ENCODE measurements at places on chromosomes 12 and 14. TPM values are rescaled to one million over a fixed set of nuclear protein-coding genes. Genes with fewer than 3 reads are reported as not detected.

DNA sequence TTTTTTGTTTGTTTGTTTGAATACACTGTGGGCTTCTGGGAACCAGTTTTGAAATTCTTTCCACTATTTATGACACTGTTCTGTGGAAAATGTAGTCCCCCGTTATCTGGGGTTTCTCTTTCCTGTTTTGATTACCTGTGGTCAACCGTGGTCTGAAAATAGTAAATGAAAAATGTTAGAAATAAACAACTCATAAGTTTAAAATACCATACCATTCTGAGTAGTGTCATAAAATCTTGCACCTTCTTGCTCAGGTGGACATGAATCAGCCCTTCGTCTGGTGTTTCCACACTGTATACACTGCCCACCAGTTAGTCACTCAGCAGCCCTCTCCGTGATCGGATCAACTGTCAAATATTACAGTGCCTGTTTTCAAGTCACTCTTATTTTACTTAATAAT lies 5.1 kb upstream of the PAPOLA start:
- DNase-seq: no peak

DNA sequence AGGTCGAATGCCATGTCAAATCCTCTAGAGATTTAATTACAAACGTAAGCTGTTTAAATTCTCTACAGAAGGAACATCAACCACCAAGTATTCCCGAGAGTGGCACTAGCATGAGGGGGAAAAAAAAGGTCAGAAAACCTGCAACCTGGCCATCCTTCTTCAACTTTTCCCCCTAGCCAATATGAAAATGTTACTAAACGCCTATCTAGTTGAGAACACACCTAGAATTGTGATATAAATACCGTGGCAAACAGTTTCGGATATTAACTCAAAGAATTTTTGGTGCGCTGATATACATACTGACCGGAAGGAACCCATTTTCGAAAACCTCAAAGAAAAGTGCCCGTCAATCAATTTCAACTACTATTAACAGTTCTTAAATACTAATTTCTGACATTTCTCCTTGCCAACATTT lies 1.8 kb downstream of the HNRNPC start:
- no peak for DNase-seq

DNA sequence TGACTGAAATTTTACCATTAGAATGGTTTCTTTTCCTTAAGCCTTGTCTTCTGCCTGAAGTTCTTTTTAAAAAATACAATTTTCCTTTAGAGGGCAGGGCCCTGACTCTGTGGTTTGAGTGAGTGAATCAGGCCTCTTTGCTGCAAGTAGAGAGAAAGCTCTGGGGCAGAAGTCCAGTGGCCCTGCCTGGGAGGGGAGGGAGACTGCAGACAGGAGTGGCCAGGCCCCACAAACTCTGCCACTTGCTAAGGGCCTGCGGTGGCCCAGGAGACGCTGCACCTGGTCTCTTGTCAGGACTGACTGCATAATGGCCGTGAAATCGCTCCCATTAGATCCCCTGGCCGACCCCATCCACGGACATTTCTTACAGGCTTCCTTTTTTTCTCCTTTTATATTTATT lies 25.5 kb downstream of the TSPAN11 start:
- DNase-seq: no peak

Gene SLC10A1
- not detected for total RNA-seq

Gene FITM1
- total RNA-seq: 1.0 TPM

Gene GALNT6
- 14.3 TPM for total RNA-seq

GRCh38 chr14:77290705-77291104 lies 19.7 kb upstream of the NGB start:
- no peak for DNase-seq

GRCh38 chr12:124277394-124278241 lies 17.3 kb upstream of the RFLNA start:
- no peak for DNase-seq

DNA sequence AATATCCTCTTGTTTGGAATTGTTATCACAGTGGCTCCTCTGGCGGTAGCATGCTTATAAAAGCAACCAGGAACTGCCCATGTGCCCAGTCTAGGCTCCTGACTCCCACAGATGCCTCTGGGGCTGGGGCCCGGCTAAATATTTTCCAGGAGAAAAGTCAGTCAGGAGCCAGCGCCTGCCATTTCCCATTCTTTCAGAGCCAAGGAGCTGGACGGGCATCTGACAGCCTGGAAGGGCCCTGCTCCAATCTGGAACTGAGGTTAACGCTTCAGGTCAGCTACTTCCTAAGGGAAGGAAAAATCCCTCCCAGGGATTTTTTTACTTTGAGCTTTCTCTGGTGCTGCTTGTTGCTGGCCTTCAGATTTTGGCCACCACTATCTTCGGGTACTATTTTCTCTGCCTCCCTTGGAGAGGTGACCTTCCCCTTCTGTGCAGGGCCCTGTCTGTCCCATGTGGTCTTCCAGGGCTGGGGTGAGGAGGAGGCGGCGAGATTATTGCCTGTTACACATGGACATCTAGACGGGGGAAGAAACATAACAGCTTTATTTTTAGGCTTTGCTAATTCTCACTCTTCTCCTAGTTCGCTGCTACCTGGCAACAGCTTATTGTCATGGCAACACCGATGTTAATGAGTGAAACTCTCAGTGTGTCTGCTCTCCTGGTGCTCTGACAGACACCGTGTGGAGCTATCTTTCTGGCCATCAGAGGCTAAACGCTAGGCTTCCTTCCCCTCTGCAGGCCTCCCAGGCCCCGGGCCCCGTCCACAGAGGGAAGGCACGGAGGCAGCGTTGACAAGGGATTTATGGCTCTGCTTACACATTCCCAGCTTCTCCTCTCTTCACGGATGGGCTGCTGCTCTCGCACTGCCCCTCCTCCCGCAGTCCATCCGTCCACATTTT lies 160.4 kb downstream of the CACNA1C start:
- DNase-seq: no peak

Gene SLC35F4
- total RNA-seq: not detected

Gene SYNDIG1L
- 0.58 TPM for total RNA-seq

Gene PTPRO
- 2.1 TPM for total RNA-seq

Gene MFAP5
- 1.8 TPM for total RNA-seq

GRCh38 chr14:103201801-103202200 lies 78.5 kb downstream of the TNFAIP2 start:
- DNase-seq: no peak

DNA sequence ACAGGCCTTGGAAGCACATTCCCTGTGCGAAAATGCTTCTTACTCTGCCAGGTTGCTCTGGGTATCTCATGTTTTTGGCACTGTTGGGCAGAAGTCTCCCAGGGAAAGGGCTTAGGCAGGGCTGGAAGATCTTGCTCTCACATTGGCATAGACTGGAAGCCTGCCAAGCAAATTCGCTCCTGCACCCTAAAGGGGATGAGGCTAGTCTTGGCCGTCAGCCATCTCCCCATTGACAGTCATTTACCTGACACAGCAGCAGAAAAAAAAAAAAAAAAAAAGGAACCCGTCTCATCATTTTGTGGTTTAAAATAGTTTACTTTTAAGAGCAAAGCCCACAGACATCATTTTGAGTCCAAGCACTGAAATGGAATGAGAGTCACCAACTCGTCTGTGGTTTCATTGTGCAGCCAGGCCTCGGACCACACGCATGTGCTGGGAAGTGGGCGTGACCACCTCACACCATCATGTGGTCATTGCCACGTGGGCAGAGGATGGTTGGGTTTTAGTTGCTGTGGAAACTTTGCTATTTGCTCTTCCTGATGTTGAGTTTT lies 84.8 kb downstream of the NRXN3 start:
- no peak for DNase-seq

DNA sequence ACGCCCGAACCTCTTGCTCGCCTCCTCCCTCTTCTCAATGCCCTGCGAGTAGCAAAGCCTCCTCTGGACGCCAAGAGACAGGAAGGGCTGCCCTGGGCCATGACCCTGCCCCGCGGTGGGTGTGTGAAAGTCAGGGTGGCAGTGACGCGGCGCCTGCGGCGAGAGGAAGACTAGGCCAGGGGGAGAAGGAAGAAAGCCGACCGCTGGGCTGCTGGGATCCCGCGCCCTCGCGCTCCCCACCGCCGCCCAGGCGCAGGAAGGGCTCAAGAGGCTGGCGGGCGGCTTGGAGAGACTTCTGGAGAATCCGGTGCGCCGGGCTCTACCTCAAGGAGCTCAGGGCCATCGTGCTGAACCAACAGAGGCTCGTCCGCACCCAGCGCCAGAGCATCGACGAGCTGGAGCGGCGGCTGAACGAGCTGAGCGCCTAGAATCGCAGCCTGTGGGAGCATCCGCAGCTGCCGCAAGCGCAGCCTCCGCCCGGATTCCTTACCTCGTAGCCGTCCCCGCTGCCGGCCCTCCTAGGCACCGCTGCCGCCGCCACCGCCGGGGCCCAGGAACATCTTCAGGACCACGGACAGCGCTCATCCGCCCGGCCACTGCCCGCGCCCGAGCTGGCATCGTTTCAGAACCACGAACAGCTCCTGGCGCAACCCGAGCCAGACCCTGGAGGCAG lies 105.0 kb upstream of the PRB2 start:
- DNase-seq: peak; percentile 99

DNA sequence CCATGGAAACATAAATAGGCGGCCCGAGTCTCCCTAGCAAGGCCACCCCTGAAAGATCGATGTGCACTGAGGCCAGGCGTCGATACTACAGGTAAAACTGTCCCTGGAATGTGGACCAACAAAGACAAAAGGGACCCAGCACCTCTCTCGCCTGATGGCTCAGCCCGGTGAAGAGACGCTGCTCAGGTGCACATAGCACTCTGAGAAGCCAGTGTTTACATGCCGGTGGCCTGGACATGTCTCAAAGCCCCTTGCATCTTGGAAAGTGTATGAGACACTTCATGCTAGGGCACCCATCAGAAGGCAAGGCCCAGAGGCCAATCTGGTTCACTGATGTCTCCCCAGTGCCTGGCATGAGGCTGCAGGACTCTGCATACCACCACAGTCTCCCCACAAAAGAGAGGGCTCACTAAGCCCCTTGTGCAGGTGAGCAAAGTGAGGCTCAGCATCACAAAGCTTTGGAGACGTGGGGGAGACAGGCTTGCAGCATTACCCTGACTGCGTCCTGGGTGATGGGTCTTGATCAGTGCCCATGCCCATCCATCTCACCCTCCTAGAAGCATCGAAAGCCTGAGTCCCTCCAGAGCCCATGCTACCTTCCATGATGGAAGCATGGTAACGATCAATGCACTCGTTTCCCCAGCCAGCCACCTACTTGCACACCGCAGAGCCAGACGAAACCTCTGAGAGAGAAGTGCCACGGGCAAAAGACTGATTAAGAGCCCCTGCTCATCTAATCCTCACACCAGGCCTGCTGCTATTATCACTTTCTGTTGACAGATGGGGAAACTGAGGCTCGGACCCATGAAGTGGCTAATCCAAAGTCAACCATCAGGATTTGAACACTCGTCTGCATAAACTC lies 16.1 kb downstream of the BCL11B start:
- no peak for DNase-seq

Gene C14orf180
- total RNA-seq: 0.29 TPM

GRCh38 chr14:60639674-60640073 lies 9.6 kb downstream of the SIX1 start:
- DNase-seq: no peak

DNA sequence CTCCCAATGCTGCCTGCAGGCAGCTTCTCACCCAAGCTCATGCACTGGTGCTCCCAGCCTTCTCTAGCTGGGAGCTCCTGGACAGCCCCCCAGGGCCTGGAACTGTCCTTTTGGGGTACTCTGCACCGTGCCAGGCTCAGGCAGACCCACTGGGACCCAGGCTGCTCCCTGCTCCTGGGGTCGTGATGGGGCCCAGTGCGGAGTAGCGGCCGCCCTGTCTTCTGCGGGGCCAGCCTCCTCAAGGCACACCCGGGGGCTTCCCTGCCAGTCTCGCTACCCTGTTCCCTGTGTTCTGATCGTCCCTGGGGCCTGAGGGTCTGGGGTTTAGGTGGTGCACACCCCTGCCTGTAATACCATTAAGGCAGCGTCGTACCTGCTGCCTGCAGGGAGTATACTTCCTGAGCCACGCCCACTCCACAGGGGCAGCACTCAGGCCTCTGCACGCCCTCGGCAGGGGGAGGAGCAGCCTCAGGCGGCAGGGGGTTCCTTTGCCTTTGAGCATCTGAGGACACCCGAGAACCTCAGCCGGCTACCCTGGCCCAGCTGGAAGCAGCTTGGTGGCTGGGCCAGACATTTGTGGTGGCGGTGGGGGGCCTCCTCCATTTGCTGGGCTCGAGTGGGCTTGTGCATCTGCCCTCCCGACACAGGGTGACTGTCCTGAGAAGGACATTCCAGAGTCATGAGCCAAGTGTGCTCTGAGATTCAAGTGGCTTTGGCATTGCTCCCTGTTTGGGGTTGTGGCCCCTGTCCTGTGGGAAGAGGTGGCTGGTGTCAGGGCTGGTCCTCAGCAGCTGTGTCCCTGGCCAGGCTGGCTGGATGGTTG lies 9.2 kb upstream of the CRIP2 start:
- DNase-seq: no peak

DNA sequence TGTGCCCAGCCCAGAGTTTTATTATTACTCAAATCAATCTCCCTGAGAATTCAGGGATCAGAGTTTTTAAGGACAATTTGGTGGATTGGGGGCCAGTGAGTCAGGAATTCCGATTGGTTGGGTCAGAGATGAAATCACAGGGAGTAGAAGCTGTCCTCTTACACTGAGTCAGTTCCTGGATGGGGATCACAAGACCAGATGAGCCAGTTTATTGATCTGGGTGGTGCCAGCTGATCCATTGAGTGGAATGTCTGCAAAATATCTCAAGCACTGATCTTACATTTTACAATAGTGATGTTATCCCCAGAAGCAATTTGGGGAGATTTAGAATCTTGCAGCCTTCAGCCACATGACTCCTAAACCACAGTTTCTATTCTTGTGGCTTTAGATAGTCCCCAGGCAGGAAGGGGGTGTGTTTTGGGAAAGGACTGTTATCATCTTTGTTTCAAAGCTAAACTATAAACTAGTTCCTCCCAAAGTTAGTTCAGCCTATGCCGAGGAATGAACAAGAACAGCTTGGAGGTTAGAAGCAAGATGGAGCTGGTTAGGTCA lies 89.1 kb upstream of the CNOT2 start:
- DNase-seq: no peak

Gene NEMF
- total RNA-seq: 83.5 TPM

GRCh38 chr14:65015391-65015790 lies 28.7 kb downstream of the FNTB start:
- no peak for DNase-seq

Gene RNF212B
- total RNA-seq: not detected

DNA sequence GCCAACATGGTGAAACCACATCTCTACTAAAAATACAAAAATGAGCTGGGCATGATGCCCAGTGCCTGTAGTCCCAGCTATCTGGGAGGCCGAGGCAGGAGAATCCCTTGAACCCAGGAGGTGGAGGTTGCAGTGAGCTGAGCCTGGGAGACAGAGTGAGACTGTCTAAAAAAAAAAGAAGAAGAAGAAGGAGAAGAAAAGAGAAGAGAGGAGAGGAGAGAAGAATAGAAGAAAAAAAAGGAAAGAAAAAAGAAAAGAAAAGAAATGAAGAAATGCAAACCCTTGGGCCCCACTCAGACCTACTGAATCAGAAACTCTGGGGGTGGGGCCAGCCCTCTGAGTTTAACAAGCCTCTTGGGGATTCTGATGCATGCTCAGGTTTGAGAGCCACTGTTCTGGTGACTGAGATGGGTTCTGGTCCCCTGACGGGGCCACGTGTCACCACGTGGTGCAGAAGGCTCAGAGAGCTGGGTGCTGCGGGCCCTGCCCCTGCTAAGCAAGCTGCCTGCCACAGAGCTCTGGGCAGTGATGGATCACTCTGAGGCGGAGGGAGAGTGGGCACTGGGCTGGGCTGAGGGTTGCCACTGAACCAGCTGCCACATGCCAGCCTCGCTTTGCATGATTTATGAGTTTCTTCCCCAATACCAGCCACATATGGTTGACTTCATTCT lies 37.5 kb downstream of the ERH start:
- DNase-seq: no peak

Gene ZNF219
- 73.3 TPM for total RNA-seq
